ENCODE measurements at places on chromosomes 2 and 18.
A peak's percentile ranks its signal among the peaks of the same experiment; 100 is the strongest.

- no peak for DNase-seq
These were observed 95.4 kb upstream of the AQP4 start for GRCh38 chr18:26960911-26961310.

- no peak for DNase-seq
These were observed 139.6 kb downstream of the INSIG2 start for GRCh38 chr2:118227698-118228508.

GRCh38 chr18:59388817-59389216, 29.8 kb upstream of the LMAN1 start:
- no peak for DNase-seq

- DNase-seq, result no peak
These were observed 68.3 kb upstream of the MYT1L start for GRCh38 chr2:2399396-2399795.

- DNase-seq, result no peak
These were observed 239.1 kb downstream of the HDAC4 start for GRCh38 chr2:239161711-239162140.

- DNase-seq, result no peak
These were observed 102.9 kb downstream of the BCL2 start for GRCh38 chr18:63216516-63217311.

GRCh38 chr2:141856215-141856919, 274.4 kb downstream of the LRP1B start:
- DNase-seq, result no peak

GRCh38 chr2:173414823-173415322, 60.2 kb downstream of the CDCA7 start:
- peak; percentile 83 for DNase-seq

DNA sequence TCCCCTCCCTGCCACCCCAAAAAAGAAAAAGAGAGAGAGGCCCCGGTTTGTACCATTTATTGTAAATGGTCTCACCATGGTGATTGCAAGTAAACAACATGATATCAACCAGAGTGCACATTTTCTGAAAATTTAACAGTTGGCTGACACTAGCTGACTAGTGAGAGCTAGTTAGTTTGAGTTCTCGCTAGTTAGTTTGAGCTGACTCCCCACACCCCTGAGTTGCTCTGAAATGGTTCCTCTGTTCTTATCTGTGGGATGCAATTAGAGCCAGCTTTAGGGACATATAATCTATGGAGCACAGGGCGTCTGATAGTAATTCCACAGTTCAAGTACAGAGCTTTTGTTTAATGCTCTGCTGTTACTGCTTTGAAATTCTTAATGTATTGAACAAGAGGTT, 13.1 kb downstream of the CASP10 start:
- DNase-seq, result no peak

GRCh38 chr2:172241222-172241621, 138.5 kb upstream of the DLX2 start:
- DNase-seq, result no peak

GRCh38 chr2:237214030-237214675, 128.5 kb downstream of the COPS8 start:
- DNase-seq, result no peak

- peak; percentile 71 for DNase-seq
These were observed 179.9 kb upstream of the MSH6 start for GRCh38 chr2:47602996-47603395.

DNA sequence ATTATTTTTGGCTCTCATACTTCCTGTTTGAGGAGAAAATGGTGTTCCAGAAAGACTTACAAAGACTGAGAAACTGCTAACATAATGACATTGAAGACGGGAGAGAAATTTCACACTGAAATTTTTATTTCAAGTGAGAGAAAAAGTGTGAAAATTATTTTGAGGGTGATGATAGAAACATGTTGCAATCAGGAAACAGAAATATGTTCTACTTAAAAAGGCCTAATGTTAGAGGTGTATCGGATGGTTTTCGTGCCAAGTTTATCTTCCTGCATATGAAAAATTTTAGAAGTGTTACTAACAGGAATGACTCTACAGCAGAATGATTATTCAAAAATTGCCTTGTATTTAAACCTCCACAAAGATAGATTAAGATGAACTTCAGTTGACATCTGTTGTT, 50.5 kb downstream of the KCNE4 start:
- DNase-seq, result no peak

- DNase-seq, result no peak
These were observed 1579.4 kb upstream of the TMEFF2 start for GRCh38 chr2:193774166-193774565.

GRCh38 chr2:229066121-229066715, 204.9 kb downstream of the PID1 start:
- no peak for DNase-seq

GRCh38 chr2:15634846-15635490, 43.3 kb downstream of the DDX1 start:
- no peak for DNase-seq

GRCh38 chr2:131105950-131106801, 1.0 kb downstream of the PLEKHB2 start:
- DNase-seq, result peak; percentile 89

- DNase-seq, result no peak
These were observed 608.1 kb downstream of the LRP1B start for GRCh38 chr2:141522702-141523101.

DNA sequence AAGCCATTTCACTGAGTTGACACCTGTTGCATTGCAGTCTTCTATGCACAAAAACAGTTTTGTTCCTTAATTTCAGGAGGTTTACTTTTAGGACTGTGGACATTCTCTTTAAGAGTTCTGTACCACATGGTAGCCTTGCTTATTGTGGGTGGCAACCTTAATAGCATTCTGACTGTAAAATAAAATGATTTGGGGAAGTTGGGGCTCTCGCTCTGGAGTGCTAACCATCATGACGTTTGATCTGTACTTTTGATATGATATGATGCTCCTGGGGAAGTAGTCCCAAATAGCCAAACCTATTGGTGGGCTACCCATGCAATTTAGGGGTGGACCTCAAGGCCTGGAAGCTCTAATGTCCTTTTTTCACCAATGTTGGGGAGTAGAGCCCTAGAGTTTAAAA, 3.4 kb downstream of the CTLA4 start:
- DNase-seq, result no peak

DNA sequence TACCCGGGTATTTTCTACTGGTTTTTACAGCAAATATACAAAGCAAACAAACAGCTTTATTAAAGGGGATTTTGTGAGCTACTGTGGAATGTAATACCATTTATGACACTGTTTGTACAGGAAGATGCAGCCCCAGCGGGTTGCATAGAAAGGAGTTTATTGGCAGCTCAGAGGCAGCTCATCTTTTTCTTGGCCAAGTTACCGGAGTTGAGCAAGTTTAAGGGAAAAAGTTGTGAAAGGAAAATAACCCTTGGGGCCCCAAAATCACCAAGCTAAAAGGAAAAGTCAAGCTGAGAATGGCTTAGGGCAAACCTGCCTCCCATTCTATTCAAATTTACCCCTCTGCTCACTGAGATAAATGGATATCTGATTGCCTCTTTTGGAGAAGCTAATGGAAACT, 60.8 kb downstream of the MOB4 start:
- peak; percentile 8 for DNase-seq

GRCh38 chr2:29397039-29397438, 281.8 kb downstream of the CLIP4 start:
- no peak for DNase-seq

- DNase-seq, result no peak
These were observed 246.1 kb upstream of the ST6GAL2 start for GRCh38 chr2:107132070-107132469.

GRCh38 chr2:29405266-29405665, 290.1 kb downstream of the CLIP4 start:
- no peak for DNase-seq

DNA sequence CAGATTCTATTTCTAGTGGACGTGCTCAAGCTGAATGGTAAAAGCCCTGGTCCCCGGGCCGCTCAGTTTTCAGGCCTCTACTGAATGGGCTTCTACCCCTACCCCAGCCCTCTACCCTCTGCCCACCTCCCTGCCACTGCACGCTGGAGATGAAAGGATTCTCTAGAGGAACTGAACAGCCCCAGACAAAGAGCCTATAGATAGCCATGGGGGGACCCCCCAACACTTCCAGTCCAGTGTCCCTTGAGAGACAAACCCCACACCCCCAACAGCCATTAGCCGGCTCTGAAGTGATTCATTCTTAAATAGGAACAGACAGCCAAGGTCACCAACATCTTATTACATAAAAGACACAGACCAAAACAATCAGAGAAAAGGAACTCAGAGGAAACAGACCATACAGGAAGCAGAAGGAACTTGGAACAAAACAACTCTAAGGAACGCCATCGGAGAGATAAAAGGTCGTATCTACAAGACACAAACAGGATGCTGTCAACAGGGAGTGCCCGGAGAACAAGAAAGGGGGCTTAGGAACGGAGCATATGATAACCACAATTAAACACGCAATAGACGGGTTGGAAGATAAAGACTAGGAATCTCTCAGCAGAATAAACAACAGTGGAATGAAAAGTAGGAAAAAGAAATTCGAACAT, 23.5 kb downstream of the TMEM37 start:
- DNase-seq, result no peak

- DNase-seq, result peak; percentile 98
These were observed 85.1 kb upstream of the ATL2 start for GRCh38 chr2:38462121-38462661.

DNA sequence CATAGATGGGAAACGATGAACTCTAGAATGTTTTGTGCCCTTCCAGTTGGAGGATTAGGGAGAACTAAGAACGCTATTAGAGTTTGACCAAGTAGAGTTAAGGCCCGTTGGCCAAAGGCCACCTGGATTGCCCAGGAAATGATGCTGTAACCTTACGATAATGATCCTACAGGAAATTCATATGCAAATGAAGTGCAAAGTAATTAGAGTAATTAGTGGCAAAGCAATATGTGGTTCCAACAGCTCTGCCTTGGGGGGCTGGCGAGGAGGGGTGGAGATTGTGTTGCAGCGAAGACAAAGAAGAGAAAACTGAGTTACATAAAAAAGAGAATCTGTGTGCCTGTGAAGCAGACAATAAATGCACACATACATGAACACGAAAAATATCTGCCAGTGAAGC, 61.5 kb upstream of the BOD1L2 start:
- no peak for DNase-seq

DNA sequence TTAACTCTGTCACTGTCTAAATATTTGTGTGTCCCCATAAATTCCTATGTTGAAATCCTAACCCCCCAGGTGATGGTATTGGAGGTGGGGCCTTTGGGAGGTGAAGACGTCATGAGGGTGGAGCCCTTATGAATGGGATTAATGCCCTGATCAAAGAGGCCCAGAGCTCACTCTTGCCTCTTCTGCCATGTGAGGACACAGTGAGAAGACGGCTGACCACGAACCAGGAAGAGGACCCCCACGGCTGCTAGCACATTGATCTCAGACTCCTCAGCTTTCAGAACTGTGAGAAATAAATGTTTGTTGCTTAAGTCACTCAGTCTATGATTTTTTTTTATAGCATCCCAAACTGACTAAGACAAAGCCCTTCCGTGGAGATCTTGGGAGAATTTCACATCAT, 71.2 kb downstream of the BCL2L11 start:
- no peak for DNase-seq

DNA sequence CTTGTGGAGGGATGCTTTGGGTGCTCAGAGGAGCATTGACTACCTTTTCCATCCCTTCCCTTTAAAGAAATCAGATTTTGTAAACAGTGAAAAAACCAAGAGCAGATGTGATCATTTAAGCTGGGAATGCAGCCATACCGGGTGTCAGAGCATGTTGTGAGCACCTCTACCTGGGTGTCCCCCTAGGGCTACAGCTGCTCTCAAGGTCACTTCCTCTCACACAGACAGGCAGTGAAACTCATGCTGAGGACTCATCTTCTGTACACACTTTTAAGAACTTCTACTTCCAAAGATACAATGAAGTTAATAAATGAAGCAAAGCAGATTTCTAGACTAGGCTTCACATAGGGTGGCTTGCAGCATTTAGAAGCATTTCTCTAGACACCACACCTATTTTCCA, 48.4 kb upstream of the FRZB start:
- no peak for DNase-seq

GRCh38 chr2:98058191-98058975, 28.6 kb upstream of the VWA3B start:
- no peak for DNase-seq

- peak; percentile 96 for DNase-seq
These were observed 281.6 kb downstream of the ZNF385B start for GRCh38 chr2:179579800-179580199.

DNA sequence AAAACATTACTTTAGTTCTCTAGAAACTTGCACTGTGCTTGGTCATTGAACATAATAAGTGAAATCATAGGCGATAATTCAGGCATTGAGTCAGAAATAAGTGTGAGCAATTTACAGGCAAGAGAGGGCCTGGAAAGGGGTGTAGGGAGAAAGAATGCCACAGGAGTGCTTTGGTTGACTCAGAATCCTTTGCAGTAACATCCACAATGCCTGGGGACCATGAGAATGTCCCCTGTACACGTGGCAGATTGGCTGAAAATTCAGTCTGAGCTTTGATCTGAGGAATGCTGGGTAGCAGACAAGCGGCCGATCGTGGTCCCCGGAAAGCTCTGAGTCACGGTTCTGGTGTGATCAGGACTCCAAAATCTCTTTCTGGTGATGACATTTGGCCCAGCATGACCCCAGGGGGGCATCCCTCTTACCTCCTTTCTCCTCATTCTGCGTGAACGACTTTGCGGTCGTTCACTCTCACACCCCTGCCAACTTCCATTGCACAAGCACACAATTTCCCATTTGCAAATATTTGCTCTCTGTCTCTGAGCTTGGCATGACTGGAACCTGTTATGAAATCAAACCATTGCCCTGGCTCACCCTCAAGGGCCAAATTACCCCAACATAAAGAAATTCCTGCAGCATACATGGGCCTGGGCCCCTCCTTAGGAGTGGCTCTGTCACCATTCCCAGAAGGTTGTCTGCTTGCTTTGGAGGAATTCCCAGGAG, 305.0 kb upstream of the EPAS1 start:
- DNase-seq, result peak; percentile 75

DNA sequence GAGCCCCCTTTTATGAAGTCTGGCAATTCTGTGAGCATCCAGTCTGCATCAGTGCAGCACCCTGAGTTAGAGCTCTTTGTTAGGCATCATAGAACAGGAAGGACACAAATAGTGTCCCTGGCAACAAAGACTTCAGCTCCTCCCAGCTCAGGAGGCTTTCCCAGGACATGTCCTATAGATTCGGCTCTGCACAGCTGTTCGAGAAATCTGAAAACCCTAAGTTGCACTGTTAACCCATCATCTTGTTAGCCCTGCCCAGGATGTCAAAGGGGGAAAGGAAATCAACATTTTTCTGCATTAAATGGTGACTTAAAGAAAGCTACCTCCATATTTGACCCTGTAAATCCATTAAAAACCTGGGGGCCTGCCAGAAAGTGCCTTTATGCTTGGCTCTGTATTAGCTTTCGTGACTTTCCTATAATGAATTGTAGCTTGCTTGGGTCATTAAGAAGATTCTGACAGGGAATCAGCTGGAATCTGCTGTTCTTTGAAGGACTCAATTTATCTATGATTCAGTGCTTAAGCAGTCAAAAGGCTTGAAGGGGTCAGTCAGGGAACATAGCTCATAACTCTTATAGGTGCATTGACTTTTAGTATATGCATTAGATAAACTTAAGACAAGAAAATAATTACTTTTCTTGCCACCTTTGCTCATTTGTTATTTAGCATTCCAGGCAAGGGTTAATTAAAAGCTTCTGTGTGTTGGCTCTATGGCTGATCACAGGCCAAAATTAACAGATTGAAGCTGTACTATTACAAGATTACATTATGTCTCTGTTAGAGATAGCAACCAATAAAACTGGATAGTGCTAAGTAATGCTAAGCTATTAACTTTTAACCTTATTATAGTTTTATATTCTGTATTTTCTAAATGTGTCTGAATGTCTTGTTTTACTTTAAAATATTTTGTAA, 20.6 kb downstream of the ERMN start:
- DNase-seq, result peak; percentile 23

Data from renal cortical epithelial cell (primary cell).